Hematopoietic multipotent progenitor cell treated with erythropoietin and hydrocortisone succinate and interleukin-3 and kit ligand, for 4 days (in vitro differentiated cells): ENCODE measurements at places on chromosomes 7 and 10.
A peak's percentile ranks its signal among the peaks of the same experiment; 100 is the strongest.

GRCh38 chr10:52517012-52517411 is 202.9 kb downstream of the DKK1 start:
- no peak for DNase-seq

GRCh38 chr7:122056977-122057376 is 87.1 kb downstream of the AASS start:
- no peak for DNase-seq

DNA sequence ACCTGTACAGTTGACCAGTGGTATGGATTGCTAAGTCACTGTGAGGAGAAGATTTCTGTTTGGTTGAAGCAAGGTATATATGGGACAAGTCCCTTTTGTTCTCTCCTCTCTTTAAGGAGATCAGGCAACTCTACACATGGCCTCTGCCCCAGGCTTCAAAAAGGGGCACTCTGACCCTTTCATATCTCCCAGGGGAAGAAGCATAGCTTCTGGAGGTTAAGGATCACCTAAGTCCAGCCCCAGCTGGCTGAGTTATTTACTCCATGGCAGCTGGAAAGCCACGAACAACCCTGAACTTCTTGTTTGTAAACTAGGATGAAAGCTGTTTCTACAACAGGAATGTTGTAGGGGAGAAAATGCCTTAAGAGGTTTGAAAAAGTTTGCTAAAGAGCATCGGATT is 129.2 kb upstream of the FEZF1 start:
- no peak for DNase-seq

GRCh38 chr10:24305551-24306506 is 96.9 kb downstream of the KIAA1217 start:
- DNase-seq, result no peak

- peak; percentile 63 for DNase-seq
These were observed 777 bp downstream of the BICC1 start for GRCh38 chr10:58513188-58514110.

- DNase-seq, result no peak
These were observed 131.2 kb downstream of the MPP7 start for GRCh38 chr10:28171468-28172222.

GRCh38 chr10:48475943-48476278 is 129.0 kb downstream of the ARHGAP22 start:
- DNase-seq, result no peak

- DNase-seq, result peak; percentile 85
These were observed 41.8 kb downstream of the APBB1IP start for GRCh38 chr10:26479766-26480492.

GRCh38 chr7:79199961-79200360 is 253.5 kb downstream of the MAGI2 start:
- DNase-seq, result no peak

- DNase-seq, result no peak
These were observed 363.2 kb downstream of the PRPF18 start for GRCh38 chr10:13949844-13950542.

- no peak for DNase-seq
These were observed 73.5 kb upstream of the VIPR2 start for GRCh38 chr7:159218170-159218569.

DNA sequence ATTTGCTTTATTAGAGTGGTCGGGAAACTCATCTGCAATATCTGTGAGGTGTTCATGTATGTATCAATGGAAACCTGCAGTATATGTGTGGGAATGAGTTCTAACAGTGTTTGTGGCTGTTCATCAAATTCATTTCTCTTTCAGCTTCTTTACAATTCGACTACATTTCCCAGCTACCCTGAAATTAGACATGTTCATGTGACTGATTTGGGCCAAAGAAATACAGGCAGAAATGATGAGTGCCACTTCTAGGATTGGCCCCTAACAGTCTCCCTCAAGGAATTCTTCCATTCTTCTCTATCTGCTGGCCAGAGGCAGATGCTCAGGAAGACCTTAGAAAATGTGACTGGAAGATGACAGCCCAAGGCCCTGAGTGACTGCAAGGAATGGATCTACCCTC is 114.8 kb upstream of the WAC start:
- no peak for DNase-seq

GRCh38 chr10:28842321-28842720 is 165.0 kb downstream of the BAMBI start:
- no peak for DNase-seq

- DNase-seq, result peak; percentile 17
These were observed 213.3 kb upstream of the PHYHIPL start for GRCh38 chr10:58963101-58963534.

- DNase-seq, result no peak
These were observed 21.2 kb upstream of the SLC35G1 start for GRCh38 chr10:93872375-93873158.

DNA sequence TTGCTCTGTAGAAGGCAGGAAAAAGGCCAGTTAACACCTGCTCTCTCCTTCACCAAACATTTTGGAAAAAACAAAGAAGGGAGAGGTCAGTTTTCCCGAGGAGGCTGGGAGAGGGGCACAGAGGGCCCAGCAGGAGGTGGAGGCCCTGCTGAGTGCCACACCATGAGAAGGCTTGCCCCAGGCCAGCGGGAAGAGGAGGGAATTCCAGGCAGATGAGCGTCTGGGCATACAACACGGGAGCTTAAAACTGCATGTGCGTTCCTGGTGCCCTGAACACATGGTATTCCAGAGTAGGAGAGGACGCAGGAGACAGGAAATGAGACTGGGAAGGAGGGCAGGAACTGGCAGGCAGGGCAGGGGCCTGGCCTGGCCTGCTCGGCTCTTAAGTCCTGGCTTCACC is 182.4 kb downstream of the CCDC3 start:
- DNase-seq, result no peak

GRCh38 chr10:88531392-88532052 is 51.6 kb downstream of the RNLS start:
- DNase-seq, result no peak

- no peak for DNase-seq
These were observed 68.5 kb downstream of the TBXAS1 start for GRCh38 chr7:139897422-139898090.

DNA sequence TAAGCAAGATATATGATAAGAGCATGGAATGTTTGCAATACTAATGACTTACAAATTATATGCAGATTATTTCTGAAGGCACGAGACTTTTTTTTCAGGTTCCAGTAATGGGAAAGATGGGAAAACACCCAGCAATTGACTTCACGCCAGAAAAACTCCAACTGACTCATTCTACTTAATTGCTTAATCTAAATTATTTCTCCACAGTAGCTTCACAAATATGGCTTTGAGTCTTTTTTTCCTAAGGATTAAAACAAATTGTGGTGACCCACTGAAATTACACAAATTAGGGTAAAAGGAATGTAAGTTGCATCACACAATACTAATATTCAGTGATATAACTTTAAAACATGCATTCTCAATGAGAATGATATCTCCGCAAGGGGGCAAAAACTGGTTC is 138.7 kb downstream of the GNAI1 start:
- no peak for DNase-seq

DNA sequence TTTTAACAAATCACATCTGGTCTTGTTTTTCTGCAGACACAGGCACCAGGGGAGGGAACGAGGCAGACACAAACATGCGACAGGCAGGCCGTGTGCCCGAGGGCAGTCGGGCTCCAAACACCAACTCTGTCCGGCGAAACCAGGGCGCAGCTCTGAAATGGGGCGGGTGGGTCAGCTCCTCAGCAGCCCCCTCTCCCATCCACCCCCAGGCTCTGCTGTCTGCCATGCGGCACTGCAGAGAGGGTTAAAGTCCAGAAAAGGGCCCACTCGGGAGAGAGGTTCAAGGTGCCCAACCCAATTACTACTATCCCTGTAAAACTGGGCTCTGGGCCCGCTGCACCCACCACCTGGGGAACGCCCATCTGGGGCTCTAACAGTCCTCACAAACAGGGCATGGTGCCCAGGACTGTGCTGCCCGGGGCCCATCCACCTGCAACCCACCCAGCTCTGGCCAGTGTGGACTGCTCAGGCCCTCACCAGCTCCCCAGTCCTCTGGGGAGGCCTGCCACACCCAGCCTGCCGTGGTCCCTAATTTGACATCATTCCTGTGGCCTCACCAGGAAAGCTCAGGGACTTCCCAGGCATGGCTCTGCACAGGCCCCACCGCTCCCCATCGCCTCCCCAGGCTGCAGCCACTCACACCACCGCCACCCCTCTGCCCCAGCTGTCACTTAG is 18.7 kb downstream of the YKT6 start:
- no peak for DNase-seq

- no peak for DNase-seq
These were observed 352.5 kb downstream of the FGFR2 start for GRCh38 chr10:121245754-121246153.

DNA sequence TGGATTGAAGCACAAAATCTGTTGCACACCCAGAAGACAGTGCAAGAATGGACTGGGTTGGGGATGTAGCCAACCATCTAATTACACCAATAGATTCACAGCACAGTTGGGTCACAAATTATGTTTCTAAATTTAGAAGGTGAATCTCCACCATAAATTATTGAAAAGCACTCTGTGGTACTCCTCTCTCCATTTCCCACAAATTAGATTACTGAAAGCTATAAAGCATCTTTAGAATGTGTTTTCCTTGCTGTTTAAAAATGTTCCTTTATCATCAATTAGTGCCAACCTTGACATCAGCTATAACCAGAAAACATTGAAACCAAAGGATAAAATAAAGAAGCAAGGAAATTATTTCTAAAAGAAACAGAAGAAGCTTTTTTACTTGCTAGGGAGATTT is 39.9 kb upstream of the HDAC9 start:
- DNase-seq, result no peak

- no peak for DNase-seq
These were observed 32.4 kb upstream of the INPP5F start for GRCh38 chr10:119693262-119693957.

- peak; percentile 51 for DNase-seq
These were observed 2.9 kb upstream of the NRAP start for GRCh38 chr10:113666682-113667252.

- DNase-seq, result no peak
These were observed 117.0 kb upstream of the ARID5B start for GRCh38 chr10:61784354-61785133.

GRCh38 chr10:110138197-110138812 is 69.1 kb upstream of the MXI1 start:
- DNase-seq, result peak; percentile 92

GRCh38 chr10:128793726-128794655 is 667.8 kb upstream of the MKI67 start:
- no peak for DNase-seq

- peak; percentile 75 for DNase-seq
These were observed 118.2 kb downstream of the CDK6 start for GRCh38 chr7:92717993-92718716.

- peak; percentile 93 for DNase-seq
These were observed 1.7 kb downstream of the SFXN3 start for GRCh38 chr10:101032637-101033224.

GRCh38 chr7:98869597-98870120 is at the start of gene TMEM130:
TSS of gene TMEM130 (minus strand) at chr7:98870014. CDS start at chr7:98869861, 153 bp downstream.
- no peak for DNase-seq

DNA sequence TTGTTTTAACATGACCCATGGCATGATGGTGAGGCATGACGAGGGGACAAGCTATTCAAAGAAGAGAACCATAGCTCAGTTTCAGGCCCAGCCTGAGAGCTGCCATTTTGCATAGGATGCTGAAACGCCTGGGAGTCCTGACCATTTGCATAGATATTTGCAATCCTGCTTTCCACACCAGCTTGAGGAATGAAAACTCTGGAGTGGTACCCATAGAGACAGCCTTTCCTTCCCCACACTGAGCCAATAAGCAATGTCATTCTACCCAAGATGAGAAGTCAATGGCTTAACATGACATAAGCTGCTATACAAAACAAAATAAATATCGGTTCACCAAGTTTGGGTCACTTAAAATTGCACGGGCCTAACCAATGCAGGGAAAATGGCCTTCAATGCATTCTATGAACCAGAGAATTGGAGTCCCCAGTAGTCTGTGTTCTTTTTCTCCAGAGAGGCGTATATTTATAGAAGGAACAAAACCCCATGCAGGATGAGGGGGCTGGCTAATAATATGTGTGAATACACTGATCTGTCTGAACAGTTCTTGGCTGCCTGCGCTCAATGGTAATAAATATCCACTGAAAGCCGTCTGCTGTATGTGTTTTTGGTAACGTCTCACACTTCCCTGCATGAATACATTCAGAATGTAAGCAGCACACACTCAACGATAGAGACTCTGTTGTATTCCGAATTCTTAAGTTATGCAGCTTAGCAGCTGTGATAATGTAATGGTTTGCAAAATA is 329.3 kb downstream of the FRMD4A start:
- DNase-seq, result no peak

DNA sequence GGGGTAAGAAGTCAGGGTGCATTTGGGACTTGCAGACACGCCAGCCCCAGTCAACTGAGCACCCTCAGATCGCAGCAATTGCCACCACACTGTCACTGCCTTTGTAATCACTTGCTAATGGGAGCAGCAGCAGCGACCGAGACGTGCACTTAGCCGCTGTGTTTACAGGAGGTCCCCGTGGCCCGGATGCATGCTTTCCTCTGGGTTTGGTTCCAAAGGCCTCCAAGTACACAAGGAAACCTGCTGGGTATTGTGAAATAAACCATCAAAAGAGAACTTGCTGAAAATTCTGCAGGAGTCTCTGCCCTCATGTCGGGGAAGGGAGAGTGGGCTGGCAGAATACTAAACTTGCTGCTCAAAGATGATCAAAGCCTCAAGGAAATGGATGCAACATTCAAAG is 341.7 kb downstream of the DNAJB6 start:
- peak; percentile 35 for DNase-seq

DNA sequence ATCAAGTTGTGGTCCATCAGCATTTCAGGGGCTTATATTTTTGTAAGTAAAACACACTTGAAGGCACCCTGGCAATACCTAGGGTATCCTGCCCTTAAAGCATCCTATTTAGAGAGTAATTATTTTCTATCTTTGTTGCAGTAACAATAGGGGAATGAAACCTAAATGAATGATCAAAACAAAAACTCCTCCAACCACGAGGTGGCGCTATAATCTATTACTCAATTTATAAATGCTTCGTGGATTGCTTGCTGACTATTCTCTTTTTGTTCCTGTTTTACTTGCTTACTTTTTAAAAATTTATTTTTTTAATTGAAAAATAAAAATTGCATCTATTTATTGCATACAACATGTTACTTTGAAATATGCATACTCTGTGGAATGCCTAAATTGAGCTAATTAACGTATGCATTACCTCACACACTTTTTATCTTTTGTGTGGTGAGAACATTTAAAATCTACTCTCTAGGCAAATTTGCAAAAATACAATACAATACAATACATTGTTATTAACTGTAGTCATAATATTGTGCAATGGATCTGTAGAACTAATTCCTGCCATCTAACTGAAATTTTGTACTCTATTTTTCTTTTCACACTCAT is 147.7 kb upstream of the BMPER start:
- DNase-seq, result peak; percentile 78
